ENCODE measurements at places on chromosomes 1 and 21.

DNA sequence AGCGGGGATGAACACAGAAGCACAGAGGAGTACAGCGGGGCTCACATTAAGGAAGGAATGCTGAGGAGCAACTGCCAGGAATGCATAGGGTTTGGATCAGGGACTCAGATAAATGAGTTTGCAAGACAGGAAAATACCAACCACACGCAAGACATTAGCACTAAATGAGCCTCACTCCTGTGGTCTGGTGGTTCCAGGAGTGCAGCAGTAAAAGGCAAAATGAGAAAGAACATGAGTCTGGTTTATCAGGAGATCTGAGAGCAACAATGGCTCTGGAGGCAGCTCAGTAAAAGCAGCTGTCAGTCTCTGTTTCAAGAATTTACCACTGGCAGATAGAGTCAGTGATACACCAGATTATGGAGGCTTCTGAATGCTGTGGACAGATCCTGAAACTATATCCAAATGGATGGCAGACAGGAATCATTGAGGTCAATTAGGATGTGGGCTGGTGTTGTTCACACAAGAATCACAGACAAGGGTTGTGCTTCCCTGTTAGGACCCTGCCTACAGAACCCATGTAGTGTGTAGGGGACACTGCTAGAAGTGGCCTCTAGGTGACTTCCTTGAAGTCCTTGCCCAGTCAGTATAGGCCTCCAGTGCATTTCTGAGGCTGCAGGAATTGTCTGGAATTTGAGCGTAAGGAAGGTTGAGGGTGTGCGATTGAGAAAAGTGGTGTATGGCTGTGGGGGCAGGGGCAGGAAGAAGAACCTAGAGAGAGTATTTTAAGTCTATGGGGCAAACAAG is 50.3 kb downstream of the CASQ2 start:
- no peak for DNase-seq

- no peak for DNase-seq
These were observed 49.2 kb upstream of the TEKT2 start for GRCh38 chr1:36034692-36035091.

- DNase-seq, result no peak
These were observed 21.6 kb upstream of the TRABD2B start for GRCh38 chr1:48018799-48019198.

DNA sequence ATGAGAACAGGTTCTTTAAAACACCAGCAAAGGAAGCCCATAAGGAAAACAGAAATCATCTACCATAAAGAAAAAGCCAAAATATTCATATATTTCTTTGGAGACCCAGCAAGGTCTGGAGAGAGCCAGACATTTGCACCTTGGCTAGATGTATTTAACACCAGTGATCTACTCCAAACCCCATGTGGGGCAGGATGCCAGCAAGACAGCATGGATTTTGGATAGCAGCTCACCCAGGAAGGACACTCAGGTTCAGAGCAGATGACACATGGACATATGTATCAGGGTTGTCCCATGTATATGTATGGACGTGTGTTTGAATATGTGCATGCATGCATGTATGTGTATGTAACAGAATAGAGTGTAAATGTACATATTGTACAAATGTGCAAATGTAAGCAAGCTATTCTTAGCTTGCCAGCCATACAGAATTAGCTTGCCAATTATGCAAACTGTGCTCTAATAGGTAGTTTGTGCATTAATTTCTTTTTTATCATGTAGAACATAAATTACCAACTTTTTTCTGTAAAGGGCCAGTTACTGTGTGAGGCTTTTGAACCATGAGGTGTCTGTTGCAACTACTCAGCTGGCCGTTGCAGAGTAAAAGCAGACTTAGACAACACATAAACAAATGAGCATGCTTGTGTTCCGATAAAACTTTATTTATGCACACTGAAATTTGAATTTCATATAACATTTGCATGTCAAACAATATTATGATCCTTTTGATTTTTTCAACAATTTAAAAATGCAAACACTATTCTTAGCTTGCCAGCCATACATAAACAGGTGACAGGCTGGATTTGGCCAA is 73.5 kb upstream of the KAZN start:
- no peak for DNase-seq

GRCh38 chr1:168654198-168654915 is 74.6 kb downstream of the DPT start:
- no peak for DNase-seq

DNA sequence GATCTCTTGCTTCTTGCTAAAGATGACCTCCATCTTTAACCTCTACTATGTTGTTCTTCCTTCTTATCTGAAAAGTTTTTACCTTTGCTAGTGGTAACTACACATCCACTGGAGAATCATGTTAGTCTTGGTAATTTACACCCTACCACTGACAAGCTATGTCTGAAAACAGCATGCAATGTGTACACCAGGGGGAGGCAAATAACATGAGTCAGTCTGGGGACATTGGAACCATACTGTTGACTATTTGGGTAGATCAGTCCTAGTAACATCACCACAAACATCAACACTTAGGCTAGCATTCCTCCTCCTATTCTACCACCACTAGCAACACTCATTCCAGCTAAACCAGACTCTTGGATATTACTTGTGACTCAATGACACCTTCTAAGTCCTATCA is 549.0 kb downstream of the KCNT2 start:
- DNase-seq, result no peak

- no peak for DNase-seq
These were observed 32.0 kb downstream of the NFASC start for GRCh38 chr1:204902671-204903070.

DNA sequence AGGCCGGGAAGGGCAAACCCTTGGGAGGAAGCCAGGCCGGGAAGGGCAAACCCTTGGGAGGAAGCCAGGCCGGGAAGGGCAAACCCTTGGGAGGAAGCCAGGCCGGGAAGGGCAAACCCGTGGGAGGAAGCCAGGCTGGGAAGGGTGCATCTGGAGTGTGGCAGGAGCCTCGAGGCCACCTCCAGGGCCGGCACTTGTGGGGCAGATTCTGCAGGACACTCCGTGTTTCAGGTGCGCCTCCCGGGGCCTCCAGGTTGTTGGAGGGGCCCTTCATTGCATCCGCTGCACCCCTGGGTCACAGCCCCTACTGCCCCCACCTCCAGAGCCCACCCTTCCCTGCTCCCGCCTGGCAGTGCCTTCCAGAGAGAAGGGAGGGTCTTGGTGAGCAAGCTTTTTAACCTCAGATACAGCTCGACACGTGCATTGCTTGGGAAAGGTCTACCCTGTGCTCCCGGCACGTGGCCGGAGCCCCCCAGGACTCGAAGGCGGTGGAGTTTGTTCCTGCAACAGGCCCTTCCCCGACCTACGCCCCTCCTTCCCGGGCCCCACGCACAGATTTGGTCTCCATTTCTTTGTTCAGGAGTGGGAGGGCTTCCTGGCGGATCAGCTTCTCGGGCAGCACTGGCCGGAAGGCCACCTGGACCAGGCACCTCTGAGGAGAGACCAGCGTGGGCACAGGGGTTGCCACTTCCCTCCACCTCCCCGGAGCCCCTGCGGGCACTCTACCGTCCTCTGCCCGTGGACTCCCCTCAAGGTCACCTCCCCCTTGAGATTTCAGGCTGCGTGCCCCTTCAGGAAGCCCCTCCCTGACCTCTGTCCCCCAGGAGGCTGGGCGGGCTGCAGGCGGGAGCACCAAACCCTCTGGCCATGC is 9.4 kb upstream of the TMEM52 start:
- DNase-seq, result no peak

DNA sequence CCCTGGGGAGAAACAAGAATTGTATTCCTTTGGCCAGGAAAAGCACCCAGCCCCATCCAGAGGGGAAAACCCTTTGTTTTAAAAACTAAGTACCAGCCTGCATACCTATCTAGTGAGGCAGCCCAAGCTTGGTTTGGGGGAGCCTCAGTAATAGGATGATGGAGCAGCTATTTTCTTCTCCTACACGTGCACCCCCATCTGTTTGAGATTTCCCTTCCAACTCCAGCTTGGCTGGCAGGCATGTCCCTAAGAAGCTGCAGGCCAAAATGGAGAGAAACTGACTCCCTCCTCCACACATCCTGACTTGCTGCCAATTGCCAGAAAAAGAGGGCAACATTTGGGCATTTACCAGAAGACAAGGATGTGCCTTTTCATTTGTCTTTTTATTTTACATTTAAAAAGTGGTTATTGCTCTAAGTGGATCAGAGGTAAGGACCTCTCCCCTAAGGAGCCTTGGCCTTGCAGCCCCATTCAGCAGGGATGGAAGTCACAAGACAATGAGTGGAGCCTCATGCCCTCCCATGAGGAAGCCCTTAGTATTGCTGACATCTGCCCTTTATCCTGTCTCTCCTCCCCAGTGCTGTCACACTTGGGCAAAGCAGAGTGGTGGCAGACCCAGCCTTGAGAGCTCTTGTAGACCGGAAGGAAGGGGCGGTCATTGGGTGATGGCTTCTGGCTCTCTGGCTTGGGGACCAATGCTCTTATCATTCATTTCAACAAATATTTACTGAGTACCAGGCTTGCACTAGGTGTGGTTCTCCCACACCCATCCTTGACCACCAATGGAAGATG is 8.6 kb downstream of the FNDC5 start:
- no peak for DNase-seq

GRCh38 chr1:168917309-168917708 is 188.3 kb upstream of the DPT start:
- no peak for DNase-seq

DNA sequence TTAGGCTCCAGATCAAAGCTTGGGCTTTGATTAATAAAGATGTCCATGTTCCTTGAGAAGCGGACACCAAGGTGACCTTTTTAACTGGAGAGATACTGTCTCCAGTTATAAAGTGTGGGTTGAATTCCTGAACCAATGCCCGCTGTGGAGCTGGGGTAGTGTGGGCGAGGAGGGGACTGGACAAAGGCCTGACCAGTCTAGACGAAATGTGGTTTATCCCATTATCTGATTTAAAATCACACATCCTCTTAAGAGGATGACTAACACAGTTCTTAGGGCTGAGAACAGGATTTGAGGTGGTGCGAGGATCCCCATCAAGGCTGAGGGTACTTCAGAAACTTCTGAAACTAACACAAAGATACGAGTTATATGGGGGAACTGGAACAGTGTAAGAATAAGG is 84.5 kb upstream of the GCLM start:
- no peak for DNase-seq

- no peak for DNase-seq
These were observed 34.0 kb downstream of the SLC45A1 start for GRCh38 chr1:8351693-8352470.

DNA sequence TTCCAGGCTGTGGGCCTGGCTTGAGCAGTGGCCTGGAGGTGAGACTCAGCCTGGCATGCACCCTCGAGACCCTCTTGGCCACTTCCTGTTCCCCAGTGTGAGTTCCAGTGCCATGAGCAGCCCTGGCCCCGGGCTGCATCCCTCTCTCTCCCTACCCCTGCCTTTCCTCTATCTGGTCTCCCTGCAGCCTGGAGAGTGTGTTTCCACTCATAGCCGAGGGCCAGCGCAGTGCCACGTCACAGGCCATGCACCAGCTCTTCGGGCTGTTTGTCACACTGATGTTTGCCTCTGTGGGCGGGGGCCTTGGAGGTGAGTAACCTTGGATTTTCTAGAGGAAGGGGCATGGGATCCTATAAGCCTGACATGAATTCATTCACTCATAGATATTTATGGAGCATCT is 13.6 kb downstream of the RHBG start:
- no peak for DNase-seq

- DNase-seq, result no peak
These were observed 58.8 kb upstream of the AJAP1 start for GRCh38 chr1:4595341-4596225.

GRCh38 chr21:9838738-9839642 is 682.4 kb upstream of the TPTE start:
- DNase-seq, result no peak

GRCh38 chr1:236455243-236455642 is 61.2 kb downstream of the EDARADD start:
- no peak for DNase-seq

DNA sequence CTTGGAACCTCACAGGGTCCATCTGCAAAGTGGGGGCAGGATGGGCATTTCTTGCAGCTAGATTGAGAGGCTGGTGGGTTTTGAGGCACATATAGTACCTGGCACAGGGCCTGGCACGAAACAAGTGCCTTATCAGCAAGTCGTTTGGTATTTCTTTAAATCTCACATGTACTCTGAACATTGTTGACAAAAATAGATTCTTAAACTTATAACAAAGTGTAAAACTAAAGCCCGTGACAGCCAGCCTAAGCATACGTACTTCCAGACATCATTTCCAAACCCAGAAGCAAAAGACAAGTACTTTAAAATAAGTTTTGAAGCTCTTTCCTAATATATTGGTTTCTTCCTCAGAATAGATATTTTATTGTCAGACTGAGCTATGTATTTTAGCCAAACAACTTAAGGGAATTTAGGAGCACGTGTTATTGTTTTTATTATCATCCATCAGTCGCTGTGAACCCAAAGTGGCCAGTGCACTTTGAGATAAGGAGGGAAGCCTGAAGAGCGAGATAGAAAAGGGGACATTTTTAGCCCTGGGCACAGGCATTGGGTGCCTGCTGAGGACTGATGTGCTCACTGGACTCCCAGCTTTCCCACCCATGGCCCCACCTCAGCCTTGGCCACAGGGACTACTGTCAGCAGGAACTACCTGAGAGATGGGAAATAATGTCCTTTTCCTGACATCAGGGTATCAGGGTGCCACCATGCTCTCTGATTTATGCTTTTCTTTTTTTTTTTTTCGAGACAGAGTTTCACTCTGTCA is 3.0 kb downstream of the FBLIM1 start:
- DNase-seq, result no peak

DNA sequence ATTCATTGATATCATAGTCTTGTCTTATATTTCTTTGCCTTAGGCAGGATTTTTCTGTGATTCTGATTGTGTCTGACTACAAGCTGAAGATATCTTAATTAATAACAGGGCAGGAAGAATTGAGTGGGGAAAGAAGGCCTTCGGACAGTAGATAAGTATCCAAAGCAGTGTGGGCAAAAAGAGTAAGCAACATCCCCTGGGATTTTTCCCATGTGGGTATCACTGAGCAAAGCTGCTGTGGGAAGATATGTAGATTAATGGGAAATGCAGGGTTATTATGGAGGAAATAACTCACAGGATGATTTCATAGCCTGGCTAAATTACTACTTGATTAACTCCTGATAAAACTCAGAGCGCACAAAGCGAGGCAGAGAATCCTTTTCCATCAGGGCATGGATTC is 55.7 kb downstream of the RGS5 start:
- no peak for DNase-seq

- no peak for DNase-seq
These were observed 1.9 kb downstream of the SF3B4 start for GRCh38 chr1:149925751-149926150.

- DNase-seq, result no peak
These were observed 283.4 kb downstream of the PTPRU start for GRCh38 chr1:29519788-29520110.

Measured in substantia nigra (tissue), 51 donors.